Activated naive CD4-positive, alpha-beta T cell treated with Interleukin-2 at 50 U/mL for 16 hours (primary cell): ENCODE measurements at places on chromosomes 4 and X.

DNA sequence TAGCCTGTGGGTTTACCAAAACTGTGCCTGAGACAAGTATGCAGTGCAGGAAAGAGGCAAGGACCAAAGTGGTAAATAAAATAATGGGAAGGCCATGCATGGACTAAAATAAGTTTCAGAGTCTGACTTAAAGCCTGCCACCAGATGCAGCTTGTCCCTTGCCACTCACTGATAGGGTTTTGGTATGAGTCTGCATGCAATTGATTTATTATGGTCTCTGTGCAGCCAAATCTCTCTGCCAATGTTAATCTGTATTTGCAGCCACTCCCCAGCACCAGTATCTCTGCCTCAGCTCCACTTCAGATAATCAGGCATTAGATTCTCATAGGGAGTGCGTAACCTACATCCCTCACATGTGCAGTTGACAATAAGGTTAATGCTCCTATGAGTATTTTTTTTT lies 5.5 kb upstream of the FGF2 start:
- no peak for DNase-seq

GRCh38 chr4:136864604-136865185 lies 667.6 kb downstream of the PCDH18 start:
- no peak for DNase-seq

DNA sequence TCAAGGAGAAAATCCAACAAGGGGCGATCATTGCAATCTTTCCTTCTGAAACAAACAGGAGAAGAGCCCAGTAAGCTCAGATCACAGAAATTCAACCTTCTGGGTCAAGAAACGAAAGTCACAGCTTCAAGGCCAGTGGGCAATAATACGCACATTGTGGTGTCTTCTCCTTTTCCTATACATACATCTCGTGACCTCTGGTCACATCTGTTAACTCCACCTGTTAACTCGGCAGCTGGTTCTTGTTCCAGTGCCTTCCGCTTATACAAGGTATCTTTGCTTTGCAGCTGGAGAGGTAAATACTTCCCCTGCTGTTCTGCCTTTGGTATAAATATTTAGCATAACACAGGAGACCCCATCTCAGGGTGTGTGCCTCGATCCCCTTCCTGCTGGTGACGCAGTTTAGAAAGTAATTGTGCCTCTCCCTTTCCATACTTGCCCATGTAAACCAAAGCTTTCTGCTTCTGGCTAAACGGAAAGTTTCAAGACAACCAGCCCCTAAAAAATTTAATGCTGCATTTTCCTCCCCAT lies 45.0 kb downstream of the CCDC149 start:
- DNase-seq, result no peak

DNA sequence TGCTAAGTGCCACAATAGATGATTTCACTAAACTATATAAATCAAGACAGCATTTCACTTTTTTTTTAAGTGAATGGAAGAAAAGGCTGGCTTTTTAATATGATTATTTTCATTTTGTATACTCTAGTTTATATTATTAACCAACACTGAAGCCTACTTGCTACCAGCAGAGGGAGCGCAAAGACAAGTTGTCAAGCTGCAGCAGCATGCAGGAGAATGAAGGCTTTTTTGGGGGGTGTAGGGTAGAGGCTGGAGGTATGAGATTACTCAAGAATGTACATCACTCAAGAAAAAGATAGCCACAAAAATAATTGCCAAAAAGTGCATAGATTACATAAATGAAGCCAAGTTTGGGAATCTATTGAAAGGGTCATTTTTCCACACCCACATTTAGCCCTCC lies 519.5 kb downstream of the FGF13 start:
- no peak for DNase-seq

GRCh38 chrX:8237718-8238117 lies 66.7 kb upstream of the VCX2 start:
- DNase-seq, result no peak

DNA sequence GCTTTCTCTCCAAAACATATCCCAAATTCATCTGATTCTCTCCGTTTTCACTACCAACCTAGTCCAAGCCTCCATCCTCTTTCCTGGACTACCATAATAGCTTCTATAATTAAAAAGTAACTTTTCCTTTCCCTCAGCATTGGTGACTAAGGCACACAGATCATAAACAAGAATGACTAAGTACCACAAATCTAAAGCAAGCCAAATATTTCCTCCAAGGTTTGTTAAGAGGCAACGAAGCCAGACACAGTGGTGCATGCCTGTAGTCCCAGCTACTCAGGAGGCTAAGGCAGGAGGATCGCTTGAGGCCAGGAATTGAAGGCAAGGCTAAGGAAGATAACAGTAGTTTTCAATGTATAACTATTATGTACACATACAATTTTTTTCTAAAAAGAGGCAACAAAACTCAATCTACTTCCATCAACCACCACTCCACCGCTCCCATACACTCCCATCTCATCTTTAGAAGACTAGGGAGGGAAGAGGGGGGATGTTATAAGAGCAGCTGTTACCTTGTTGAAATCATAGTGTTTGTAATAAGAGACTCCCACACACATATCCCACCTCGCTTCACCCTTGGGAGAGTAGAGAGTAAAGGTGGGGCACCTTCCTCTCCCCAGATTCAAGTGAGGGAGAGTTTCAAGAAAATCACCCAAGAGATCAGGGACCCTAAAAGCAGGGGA lies 4.2 kb upstream of the JCHAIN start:
- DNase-seq, result no peak

- DNase-seq, result no peak
Measured at GRCh38 chr4:40927074-40927473, 177.3 kb downstream of the NSUN7 start.

- DNase-seq, result no peak
Measured at GRCh38 chr4:66693694-66694093, 851.6 kb downstream of the CENPC start.

DNA sequence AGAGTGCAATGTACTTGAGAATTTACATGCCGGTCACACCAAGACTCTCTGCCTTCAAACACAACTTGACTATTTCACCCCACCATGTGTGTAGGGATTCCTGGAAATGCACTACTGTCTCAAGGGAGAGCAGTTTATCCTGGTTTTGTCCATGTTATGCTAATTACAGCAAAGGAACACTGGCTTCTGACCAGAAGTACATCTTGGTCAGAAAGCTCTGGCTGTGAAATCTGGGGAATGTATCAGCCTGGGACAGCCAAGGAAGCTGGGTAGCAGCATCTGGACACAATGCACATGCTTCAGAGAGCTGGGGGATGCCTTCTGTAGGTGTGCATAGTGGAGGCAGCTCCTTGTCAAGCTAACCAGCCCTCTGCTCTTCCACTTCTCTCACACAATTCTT lies 1432.6 kb upstream of the TENM3 start:
- no peak for DNase-seq

- no peak for DNase-seq
Measured at GRCh38 chrX:155666741-155667140, 54.0 kb upstream of the TMLHE start.

GRCh38 chr4:175954685-175955084 lies 111.0 kb upstream of the WDR17 start:
- no peak for DNase-seq

DNA sequence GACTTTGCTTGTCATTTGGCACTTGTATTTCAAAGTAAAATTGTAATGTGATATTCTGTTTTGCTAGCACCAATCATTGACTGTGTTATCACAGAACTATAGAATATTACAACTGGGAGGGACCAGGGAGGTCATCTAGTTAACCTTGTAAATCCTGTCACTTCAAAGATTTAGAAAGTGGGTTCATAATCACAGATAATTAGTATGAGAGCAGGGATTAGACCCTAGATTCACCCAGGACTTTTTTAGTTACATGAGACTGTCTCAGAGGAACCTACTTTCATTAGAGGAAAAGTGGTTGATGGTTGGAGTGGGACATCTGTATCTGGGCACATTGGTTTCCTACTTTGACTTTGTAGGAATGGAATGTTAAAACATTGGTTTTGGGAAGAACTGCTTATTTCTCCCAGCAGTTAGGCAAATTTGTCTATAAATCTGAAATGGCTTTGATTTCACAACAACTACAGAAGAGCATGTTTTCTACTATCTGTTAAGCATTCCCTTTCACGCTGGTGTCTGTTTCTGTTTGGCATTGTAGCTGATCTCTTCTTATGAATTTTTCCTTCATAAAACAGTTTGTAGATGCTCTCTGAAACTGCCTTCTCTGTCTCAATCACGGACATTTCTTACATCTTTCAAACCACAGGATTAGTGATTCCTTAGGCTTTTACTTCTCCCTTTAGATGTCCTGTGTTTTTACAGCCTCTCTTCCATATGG lies 144.1 kb downstream of the DIPK2B start:
- DNase-seq, result no peak
